ENCODE measurements at places on chromosomes 1 and 21.

GRCh38 chr1:227058321-227058751 is 118.2 kb downstream of the COQ8A start:
- DNase-seq: no peak

- DNase-seq: no peak
These were observed 686 bp downstream of the ARF1 start for GRCh38 chr1:228082918-228083870.

- no peak for DNase-seq
These were observed 71.8 kb downstream of the VPS13D start for GRCh38 chr1:12301518-12302237.

DNA sequence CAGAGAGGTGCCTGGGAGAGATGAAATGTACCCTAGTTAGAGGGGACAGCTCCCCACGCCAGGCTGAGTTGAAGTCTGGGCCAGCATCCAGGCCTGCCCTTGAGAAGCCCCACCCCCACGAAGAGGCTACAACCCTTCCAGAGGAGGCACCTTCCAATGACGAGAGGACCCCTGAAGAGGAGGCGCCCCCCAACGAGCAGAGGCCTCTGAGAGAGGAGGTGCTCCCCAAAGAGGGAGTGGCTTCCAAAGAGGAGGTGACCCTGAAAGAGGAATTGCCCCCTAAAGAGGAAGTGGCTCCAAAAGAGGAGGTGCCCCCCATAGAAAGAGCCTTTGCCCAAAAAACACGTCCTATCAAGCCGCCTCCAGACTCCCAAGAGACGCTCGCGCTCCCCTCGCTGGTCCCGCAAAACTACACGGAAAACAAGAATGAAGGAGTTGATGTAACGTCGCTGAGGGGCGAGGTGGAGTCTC is 3.1 kb downstream of the EVA1B start:
- DNase-seq: no peak

DNA sequence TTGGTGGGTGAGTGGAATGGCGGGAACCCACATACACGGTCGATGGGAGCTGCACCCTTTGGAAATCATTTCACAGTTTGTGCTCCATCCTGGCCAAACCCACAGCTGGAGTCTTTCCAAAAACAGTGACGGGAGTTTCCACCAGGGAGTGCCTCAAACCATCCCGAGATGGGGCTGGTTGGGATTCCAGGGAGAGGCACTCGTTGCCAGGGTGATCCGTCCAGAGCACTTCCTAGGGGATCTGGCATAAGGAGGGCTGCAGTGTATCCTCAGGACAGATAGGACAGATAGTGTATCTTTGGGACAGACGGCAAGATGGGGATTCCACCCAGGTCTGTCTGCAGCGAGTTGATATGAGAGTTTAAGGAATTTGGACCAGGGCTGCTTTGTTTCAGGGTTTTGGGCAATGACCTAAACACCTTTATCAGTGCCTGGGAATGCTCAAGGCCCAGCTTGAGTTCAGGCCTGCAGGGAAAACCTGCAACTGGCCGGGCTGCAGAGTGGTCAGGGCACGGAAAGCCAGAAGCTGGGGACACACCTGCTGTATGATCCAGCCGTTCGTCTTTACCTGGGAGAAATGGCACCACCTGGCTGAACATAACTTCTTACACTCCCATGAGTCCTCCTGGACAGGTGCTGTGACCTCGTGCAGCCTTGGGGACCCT is 3.4 kb upstream of the POFUT2 start:
- no peak for DNase-seq

Data from activated T-cell treated with anti-CD3 and anti-CD28 coated beads for 1 hour (primary cell).